ENCODE measurements at places on chromosomes 13 and 19.
A peak's percentile ranks its signal among the peaks of the same experiment; 100 is the strongest.

GRCh38 chr13:92452840-92453239, 773.8 kb upstream of the GPC6 start:
- DNase-seq: no peak

DNA sequence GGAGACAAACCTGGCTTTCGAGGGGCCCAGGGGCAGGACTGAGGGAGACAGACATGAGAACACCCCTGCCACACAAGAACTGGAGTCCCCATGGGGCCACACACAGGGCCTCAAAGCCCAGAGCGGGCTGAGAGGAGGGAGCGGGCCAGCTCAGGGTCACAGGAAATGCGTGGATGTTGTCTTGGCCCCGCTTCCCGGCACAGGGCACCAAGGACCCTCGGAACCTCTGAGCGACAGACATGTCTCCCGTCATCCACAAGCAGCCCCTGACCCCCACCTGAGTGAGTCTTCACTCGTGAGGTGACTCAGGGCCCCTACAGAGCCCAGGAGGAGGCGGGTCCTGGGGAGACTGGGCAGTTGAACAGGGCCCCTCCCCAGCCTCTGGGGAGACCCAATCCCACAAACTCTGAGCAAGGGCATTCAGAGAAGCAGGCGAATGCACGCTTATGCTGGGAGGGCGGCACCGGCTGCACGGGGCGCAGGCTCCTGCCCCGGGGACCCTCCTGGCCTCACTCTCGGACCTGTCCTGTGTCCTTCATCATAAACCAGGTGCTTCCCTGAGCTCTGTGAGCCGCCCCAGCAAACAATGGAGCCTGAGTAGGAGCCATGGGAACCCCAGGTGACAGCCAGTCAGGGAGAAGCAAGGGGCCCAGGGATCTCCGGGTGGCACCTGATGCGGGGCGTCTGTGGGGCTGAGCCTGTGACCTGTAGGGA, 20.1 kb downstream of the SGTA start:
- no peak for DNase-seq

- peak; percentile 53 for DNase-seq
Observed at GRCh38 chr19:40601134-40601974, at the start of gene LTBP4. LTBP4 (plus strand) TSS chr19:40601369; CDS start chr19:40601388, 19 bp downstream.

- DNase-seq: no peak
Observed at GRCh38 chr19:54147676-54148075, 10.1 kb downstream of the CNOT3 start.

GRCh38 chr13:23608701-23609413, 38.6 kb downstream of the TNFRSF19 start:
- DNase-seq: no peak

DNA sequence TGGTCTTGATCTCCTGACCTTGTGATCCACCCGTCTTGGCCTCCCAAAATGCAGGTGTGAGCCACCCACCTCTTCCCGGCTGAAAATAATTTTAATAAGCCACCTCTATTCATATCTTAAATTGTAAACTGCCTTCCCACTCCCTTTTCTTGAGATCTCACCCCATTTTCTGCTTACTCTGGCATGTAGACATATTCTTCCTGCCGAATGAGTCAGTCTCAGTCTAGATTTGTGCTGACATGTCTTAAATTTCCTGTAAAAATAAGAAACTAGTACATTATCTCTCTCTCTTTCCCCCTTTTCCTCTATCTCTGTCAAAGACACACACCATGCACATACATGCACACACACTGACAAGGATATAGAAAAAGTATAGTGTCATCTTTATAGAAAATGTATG, 60.9 kb downstream of the THSD1 start:
- DNase-seq: no peak

- no peak for DNase-seq
Observed at GRCh38 chr19:47619763-47620162, 10.8 kb downstream of the BICRA start.

DNA sequence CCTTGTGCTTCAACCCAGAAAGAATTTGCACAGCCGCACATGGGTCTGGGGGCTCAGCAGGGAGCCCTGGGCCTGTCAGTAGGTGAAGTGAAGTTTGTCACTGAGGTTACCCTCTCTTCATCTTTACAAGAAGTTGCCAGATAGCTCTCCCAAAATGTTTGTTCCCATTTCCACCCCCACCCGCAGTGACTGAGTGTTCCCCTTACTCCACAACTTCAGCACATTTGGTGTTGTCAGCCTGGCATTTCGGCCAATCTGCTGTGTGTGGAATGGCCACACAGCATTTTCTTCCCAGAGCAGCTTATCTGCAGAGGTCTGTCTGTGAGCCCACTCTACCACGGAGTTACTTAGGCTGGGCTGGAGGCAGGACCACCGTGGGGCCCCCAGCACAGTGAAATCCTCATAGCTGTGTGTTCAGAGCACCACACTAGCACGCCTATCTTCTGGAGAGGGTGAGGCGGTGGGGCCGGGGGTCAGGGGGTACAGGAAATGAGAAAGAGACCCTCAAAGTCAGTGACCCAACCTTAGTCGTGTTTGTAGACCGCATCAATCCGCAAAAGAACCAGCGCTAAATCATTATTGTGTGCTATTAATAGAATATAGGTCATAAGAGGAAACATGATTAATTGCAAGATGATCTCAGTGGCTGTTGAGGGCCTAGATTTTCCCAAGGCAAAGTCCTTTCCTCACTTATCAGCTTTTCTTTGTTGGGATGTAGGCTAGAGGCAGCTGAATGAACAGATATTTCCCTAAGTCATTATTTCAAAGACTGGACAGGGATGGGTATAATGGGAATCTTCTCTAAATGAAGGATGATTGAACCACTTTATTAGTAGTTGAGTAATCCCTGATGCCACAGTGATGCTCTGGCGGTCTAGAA, 116.0 kb downstream of the SIPA1L3 start:
- no peak for DNase-seq

GRCh38 chr13:28710161-28710560, 8.6 kb downstream of the SLC46A3 start:
- DNase-seq: no peak

DNA sequence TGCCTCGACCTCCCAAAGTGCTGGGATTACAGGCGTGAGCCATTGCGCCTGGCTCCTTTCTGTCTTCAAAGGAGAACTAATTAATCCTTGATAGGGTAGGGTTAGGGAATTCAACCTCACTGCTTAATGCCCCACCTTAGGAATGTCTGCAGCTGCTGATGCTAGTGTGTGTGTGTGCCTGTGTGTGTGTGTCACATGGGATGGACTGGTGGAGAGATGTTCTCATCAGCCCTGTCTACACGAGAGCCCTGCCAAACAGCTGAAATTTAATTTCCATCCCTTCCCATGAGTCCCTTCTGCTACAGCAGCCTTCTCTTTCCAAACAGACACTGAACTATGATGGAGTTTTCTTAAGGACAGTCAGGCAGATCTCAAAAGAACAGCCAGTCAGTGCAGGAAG, 46.5 kb upstream of the CLDN10 start:
- DNase-seq: no peak

DNA sequence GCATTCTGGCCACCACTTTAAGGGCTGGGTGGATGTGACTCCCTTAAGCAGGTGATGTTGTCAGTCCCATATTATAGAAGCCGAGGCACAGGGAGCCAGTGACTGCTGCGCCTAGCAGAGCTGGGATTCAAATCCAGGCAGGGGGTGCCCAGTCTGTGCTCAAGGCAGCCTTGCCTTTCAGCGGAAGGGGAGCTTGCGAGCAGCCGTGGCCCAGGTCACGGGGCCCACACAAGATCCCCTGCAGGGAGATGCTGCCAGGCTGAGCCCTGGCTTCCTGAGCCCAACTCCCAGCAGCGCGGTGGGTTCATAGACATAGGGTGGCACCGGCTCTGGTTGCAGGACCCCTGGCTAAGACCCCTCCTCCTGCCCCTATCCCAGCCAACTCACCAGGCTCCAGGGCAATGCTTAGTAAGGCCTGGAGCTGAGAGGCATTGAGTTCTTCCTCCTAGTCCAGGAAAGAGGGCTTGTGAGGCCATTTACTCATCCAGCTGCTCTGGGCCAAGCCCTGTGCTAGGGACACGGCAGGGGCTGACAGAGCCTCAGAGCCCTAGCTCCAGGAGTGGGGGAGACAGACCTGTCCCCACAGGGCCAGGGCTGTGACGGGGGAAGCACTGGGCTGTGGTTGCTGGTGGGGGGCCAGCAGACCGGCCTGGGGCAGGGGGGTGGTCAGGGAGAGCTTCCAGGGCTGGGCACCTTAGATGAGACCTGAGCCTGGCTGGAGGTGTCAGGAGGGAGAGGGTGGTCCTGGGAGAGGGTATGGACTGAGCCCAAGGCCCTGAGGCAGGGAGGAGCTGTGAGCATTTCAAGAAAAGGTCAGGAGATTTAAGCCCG, 9.6 kb downstream of the CAPN12 start:
- no peak for DNase-seq

GRCh38 chr13:80586356-80586755, 245.4 kb upstream of the SPRY2 start:
- DNase-seq: no peak

DNA sequence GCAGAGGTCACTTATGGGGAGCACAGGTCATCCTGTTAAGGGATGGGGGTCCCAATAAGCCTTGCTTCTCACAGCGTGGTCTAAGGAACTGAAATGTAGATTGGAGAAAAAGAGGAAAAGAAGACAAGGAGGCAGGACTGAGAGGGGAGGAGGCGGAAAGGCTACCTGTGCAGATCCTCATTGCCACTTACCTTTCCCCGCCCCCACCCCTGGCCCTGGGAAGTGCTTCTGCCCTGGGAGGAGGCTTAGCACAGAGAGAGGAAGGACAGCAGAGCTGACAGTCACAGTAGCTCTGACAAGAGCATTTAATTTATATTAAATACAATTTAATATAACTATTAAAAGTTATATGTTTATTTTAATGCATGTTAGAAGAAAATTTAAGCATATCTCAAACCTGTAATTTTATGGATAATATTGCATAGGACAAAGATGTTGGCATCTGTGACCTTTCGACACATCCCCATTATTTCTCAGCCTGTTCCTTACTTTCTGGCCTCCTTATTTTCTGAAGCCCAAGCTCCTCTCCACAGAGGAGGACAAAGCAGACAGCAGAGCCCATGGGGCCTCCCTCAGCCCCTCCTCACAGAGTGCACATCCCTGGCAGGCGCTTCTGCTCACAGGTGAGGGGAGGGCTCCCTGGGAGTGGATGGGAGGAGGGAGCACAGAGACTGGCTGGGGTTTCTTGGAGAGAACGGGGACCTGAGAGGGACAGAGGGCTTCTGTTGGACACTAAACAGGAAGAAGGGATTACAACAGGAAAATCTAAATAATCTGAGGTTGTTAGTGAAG, 23.4 kb downstream of the CEACAM21 start:
- no peak for DNase-seq

DNA sequence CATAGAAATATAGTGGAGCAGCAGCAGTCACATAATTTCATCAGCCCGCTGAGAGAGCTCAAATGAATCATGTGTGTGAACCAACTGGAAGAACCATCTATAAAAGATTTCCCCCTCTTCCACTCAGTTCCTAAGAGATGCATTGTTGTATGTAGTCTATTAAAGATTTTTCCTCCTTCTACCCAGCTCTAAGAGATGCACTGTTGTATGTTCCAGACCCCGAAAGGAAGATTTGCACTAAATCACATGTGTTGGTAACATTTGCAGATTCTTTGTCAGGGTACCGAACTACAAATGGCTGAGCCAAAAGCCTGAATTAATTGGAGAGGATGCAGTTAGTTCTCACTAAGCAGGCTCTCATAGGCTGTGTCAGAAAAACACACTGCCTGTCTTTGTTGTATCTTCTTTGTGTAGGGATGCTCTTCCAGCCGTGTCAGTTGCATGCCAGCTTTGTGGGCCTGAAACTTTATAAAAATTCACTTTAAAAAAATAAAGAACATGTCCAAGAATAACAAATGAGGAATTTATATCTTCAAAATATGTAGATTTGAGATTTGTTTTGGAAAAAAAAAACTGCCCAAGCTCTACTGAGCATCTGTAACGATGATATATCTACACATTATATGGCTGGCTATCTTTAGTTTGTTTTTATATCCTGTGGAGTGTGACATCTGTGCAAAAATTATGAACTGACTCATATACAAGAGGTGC, 223.1 kb downstream of the MZT1 start:
- DNase-seq: no peak

DNA sequence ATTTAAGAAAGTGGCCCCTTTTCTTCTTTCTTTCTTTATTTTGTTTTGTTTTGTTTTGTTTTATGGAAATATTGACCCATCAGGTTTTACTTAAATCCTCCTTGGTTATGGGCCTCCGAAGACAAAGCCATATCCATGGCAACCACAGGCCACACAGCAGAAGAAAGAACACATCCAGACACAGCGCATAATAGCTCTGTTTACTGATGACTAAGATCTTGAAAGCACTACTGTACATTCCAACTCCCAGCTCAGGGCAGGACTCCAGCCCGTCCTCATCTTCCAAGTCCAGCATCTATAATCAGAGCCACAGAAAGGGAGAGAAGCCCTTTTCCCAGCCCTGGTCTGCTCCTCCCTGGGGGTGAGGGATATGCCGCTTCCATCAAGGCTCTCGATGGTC, 84.3 kb downstream of the NUFIP1 start:
- DNase-seq: peak; percentile 47

GRCh38 chr19:33811736-33812387, 15.2 kb downstream of the KCTD15 start:
- DNase-seq: no peak

GRCh38 chr19:51551673-51552432, 19.2 kb upstream of the ZNF175 start:
- no peak for DNase-seq

DNA sequence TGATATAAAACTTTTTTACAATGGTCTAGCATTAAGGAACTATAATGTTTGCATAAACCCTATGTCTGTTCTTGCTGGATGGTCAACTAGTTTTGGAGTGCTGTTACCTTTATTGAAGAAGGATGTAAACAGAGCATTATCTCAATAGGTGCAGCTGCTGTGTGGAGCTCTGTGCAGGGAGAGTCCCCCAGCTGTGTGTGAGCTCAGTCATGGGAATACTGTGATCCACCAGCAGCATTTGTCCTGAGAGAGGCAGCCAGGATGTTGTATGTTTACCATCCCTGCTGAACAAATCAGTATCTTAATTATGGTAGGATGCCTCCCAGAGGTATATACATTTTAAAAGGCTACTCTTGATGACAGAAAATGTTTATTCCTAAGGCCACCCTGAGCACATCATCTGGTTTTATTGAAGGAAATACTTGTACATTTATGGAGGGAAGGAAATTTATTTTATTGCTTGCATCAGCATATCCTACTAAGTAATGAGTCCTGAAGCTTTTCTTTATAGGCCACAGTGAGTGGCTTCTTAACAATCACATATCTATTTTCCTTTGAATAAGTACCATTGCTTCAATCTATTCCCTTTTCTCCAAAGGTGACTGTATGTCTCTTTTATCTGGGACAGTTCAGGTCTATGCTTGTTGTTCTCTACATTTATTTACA, 11.7 kb downstream of the RAP2A start:
- no peak for DNase-seq

DNA sequence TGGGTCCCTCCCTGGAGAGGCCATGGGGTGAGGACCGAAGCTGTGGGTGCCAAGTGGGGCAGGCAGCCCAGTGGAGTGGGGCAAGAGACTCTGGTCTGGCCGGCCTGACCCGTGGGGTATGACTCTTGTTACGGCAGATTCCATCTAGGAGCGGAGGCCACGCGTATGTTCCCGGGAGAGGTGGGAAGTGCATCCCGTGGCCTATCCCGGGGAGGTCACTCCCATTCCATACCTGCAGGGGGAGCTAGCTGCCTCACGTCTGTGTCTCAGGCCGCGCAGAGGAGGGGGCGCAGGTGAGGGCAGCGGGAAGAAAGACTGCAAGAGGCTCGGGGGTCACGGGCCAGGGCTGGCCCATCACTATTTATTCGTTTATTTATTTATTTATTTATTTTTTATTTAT, 4.9 kb downstream of the CSNK1G2 start:
- DNase-seq: peak; percentile 15
